DMS153 (cell line): ENCODE measurements at places on chromosomes 12 and 14.

GRCh38 chr14:104549536-104550339 is 29.8 kb upstream of the C14orf180 start:
- DNase-seq = no peak

DNA sequence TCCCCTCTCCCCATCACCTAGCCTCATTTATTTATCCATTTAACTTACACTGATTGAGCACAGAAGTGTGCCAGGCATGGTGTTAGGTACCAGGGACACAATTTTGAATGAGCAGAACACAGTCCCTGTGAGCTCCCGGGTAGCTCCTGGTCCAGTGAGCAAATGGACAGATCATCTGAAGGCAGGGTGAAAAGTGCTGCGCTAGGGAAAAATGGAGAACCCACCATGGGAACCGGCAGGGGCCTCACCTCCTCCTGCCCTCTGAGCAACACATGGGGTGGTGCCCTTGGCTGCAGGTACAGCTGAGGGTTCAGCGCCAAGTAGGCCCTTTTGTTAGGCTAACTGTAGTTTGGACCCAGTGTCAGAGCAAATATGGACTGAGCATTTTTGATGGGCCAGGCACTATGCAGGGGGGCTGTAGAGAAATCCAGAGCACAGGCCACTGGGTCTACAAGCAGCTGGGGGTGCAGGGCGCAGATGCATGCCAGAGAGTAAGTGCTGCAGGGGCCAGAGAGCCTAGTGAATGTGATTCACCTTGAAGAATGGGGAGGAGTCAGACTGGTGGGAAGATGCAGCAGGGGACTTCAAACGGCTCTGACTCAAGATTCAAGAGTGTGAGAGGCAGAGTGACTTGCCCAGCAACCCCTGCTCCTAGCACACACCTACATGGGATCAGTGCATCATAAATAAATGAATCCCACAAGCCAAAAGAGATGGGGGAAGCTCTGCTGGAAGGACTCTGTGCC is 28.2 kb downstream of the LTBP2 start:
- no peak for DNase-seq

GRCh38 chr12:11307143-11307542 is 3.1 kb downstream of the PRB4 start:
- no peak for DNase-seq

- DNase-seq = no peak
These were observed 127.3 kb upstream of the TMPO start for GRCh38 chr12:98388126-98388525.
